ENCODE measurements at places on chromosomes 2 and 18. TPM values are rescaled to one million over a fixed set of nuclear protein-coding genes. Genes with fewer than 3 reads are reported as not detected.

DNA sequence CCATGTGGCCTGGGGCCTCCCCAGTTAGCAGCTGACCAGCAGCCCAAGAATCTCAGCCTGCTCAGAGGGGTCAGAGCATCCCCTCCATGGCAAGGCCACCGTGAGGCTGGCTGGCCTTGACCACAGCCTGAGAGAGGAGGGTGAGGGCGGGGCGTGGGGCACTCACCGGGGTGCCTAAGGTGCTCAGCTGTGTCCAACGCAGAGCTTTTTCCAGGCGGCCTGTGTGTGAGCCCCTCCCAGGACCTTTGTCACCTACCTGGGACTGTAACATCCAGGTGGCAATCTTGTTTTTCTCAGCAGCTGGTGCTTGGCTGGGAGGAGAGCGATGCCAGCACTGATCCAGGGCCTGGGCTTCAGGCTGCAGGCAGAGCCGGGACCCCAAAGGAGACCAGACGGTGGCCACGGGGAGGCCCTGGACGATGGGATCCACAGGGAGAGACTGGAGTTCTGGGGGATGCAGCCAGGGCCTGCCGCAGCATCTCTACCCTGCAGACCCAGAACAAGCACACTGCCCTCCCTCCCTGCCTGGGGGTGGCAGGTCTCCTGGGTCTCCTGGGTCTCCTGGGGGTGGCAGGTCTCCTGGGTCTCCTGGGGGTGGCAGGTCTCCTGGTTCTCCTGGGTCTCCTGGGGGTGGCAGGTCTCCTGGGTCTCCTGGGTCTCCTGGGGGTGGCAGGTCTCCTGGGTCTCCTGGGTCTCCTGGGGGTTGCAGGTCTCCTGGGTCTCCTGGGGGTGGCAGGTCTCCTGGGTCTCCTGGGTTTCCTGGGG lies 12.3 kb downstream of the SNED1 start:
- DNase-seq = no peak

- no peak for DNase-seq
Observed at GRCh38 chr18:59509481-59510442, 150.7 kb upstream of the LMAN1 start.

DNA sequence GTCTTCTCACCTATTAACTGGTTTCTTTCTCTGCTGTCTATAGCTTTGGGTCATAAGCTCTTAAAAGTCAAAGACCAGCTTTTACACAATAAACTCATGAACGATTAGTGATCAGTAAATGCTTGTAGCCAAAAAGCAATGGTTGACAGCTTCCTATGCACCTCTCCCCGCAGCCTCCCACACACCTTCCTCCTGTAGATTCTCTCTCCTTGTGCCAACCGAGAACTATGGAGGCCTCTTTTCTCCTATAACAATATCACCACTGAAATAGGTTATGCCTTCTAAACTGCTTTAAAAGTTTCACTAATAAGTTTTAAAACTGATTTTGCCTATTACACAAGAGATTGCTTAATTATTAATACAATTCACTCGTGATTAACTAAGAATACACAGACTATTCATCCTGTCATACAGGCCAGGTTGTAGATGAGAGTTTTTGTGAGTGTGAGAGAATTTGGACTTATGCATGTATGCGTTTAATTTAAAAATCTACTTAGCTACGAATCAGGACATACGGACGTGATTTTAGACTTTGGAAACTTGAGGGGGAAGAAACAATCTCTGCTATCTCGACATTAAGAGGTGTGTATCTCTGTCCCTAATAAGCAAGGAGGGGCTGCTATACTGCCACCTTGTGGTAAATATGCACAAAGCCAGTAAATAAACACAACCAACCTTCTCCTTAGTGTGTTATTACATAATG lies 229.1 kb upstream of the RBBP8 start:
- peak; percentile 36 for DNase-seq

Gene GREB1
- 0.57 TPM for total RNA-seq

GRCh38 chr2:187435756-187436155 lies 12.3 kb downstream of the CALCRL start:
- no peak for DNase-seq

GRCh38 chr2:33241581-33241980 lies 234.9 kb upstream of the RASGRP3 start:
- DNase-seq = peak; percentile 69

DNA sequence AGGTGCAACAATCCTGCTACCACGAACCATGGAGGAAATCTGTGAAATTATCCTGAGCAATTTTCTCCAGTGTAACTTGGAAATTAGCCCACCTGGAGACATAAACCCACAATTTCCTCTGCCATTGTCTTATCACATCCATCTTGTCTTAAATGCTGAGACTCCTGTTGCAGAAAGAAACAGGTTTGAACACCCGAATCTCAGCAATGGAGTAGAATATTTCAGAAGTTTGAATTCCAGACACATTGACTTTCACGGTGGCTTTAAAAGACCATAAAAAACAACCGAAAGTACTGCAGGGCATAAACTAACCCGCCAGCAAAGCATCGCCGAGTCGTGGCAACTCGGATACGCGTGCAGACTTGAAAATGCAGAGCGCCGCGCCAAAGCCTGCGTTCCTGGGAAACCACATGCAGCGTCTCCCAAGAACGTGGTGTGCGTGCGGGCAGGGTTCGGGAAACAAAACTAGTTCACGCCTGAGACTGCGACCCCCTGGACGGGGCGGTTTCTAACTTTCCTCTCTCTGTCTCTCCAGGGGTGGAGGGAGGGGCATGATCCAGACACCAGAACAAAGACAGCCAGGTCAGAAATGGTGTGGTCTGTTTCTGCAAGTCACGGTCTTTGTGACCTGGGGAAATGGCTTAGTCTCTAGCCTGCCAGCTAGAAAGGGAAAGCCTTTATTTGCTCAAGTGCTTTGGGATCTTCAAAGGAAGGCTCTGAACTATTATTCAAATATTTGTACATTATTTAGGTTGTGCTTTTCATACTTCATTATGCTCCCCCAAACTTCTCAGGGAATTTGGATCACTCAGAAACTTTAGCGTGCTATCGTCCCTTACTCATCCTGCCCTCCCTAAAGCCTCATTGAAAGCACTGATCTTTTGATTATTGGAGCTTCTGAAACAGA lies 26.9 kb upstream of the KCTD1 start:
- DNase-seq = peak; percentile 17

DNA sequence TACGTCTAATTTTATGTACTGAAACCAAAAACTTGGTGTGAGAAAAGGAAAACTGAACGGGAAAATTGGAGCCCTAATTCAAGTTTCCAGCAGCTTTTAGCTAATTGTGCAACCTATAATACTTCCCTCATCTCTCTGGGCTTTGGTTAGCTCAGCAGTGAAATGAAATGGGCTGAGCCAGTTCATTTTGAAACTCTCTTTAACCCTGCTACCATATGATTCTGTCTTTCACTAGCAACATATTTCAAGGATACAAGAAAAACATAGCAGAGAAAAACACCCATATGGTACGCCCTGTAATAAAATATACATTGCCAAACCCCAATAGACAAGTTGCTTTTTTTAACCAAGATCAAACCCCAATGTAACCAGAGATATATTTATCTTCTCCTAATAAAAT lies 799 bp downstream of the SYT4 start:
- no peak for DNase-seq

GRCh38 chr2:217793566-217794132 lies 209.1 kb downstream of the TNS1 start:
- no peak for DNase-seq

DNA sequence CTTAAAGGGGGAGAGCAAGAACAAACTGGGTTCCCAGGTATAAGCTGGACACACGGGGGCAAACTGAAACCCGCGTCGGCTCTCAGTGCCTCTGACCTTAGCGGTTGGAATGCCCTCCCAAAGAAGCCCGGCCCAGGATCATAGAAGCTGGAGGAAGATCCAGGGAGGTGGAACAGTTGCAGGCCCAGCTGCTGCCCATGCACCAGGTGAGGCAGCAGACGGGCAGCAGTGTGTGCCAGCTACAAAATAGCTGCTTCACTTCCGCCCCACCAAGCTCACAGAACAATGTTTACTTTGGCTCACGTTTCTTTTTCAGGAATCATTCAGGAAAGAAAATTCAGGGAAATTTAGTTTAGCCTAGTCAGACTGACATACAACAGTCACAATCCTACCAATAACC lies 3.9 kb upstream of the ERMN start:
- DNase-seq = no peak

Gene GKN2
- total RNA-seq = not detected

- no peak for DNase-seq
Observed at GRCh38 chr2:3489764-3490115, 29.6 kb downstream of the ADI1 start.

DNA sequence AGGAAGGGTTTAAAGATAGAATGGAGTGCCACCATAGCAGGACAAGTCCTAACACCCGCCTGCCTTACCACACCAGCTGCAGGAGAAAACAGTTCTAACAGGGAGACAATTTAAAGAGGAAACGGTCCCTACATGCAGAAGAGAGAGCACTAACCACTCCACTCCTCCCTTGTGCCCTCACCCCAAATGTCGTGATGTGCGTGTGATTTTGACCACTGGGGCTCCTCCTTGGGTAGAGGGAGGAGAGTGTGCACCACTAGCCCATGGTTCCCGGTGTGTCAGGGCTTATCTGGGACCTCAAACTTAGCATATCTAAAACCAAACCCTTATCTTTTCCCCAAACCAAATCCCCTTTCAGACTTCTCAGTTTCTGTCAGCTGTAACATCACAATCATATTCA lies 105.5 kb upstream of the CCDC68 start:
- DNase-seq = no peak

DNA sequence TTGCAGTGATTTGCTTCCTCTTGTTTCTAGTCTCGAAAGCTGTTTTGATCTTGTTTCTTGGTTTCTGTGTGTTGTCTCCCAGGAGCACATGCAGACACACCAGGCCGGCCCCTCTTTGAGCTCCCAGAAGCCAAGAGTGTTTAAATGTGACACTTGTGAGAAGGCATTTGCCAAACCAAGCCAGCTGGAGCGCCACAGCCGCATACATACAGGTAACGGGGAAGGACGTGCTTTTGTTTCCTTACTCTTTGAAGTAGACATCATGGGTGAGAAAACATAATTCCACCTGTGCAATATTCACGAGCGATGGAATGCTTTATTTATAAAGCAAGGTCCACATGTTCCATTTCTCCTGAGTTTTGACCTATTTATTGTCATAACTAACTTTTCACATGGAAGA lies 137.2 kb downstream of the ZNF236 start:
- no peak for DNase-seq

DNA sequence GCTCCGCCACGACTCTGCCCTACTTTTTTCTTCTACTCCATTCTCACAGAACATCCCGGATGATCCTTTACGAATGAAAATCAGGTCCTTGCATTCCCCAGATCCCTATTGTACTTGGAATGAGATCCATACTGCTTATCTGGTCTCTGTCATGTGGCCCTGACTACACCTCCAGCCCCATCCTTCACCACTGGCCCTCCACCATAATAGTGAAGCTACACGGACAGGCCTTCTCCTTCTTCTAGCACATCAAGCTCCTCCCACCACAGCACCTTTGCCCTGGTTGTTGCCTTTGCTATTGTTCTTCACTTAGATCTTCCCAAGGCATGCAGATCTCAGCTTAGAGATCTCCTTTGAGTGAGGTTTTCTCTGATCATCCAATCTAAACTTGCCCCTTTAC lies 20.1 kb upstream of the RMDN2 start:
- no peak for DNase-seq

Gene PDCL3
- 16.3 TPM for total RNA-seq

GRCh38 chr18:10387399-10387798 lies 67.0 kb upstream of the APCDD1 start:
- DNase-seq = no peak

Gene CPLX4
- not detected for total RNA-seq

- DNase-seq = peak; percentile 59
Observed at GRCh38 chr2:85053802-85054201, 79.4 kb upstream of the TCF7L1 start.

All from LHCN-M2 (cell line).